ENCODE measurements at places on chromosomes 12 and 14.

- peak; percentile 5 for DNase-seq
Observed at GRCh38 chr14:94161981-94162380, 12.1 kb upstream of the PPP4R4 start.

- DNase-seq, result no peak
Observed at GRCh38 chr12:69966839-69967238, 141.8 kb downstream of the MYRFL start.

GRCh38 chr12:104669851-104670337, 213.1 kb downstream of the CHST11 start:
- no peak for DNase-seq

DNA sequence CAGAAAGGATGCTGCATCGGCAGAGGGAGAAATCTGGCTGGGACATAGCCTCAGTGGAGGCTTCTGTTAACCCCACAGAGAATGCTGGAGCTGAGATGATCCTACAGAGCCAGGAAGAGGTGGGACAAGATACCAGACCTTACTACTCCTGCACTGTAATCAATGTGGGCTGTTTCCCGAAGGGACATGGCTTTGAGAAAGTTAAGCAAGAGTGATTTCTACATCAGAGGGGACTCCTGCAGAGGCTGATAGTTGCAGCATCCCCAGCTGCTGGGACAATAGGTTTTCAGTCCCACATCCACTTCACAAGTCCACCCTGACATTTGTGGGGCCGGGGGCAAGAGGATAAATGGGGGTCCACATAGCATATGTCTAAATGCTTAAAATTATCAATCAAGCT, 22.5 kb upstream of the CMKLR1 start:
- DNase-seq, result no peak

GRCh38 chr12:42887657-42888056, 298.1 kb upstream of the PRICKLE1 start:
- no peak for DNase-seq

DNA sequence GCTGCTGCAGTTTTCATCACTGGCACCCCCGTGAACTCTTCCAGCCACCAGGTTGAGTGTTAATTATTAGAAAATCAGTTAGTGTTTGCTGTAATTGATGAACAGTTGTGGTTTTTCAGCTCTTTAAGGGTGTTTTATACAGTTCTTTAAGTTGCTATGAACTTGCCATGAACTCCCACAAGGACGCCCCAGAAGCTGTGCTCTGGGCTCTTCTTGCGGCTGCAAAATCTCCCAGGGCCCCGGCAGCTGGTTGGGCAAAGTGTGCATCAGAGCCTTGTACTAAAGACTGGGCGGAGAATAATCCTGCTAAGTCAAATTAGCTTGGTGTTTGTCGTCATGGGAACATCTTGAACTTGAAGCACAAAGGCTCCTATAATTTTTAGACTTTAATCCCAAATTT, 82.2 kb downstream of the EML1 start:
- no peak for DNase-seq

DNA sequence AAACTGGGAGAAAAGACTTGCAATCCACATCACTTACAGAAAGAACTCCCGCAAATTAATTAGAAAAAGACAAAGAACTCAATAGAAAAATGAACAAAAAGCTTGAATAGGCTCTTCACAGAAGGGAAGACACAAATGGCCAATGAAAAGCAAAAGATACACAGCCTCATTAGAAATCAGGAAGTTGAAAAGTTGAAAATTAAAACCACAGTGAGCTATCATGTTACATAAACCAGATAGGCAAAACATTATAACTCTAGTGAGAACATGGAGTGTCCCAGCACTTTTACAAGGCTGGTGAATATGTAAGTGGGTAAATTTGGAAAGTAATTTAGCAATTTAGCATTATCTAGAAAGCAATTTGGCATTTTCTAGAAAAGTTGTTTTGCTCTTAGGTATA, 158.4 kb upstream of the RASSF8 start:
- peak; percentile 44 for DNase-seq

- no peak for DNase-seq
Observed at GRCh38 chr12:98406378-98406777, 109.0 kb upstream of the TMPO start.

DNA sequence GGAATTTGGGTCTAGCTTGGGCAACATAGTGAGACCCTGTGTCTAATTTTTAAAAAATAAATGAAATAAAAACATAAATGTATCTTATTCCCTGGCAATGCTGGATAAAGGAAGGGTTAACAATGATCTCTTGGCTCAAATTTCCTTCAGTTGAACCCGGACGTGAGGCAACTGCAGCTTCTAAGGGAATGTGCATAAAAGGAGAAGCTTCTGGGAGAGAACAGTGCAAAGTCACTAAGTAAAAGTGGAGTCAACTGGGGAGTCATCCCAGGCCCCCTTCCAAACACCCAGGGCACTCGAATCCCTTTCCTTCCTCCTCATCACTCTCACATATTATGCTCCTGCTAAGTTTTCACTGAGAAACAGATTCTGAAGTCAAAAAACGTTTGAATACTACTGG, 147.3 kb downstream of the PPM1H start:
- no peak for DNase-seq

DNA sequence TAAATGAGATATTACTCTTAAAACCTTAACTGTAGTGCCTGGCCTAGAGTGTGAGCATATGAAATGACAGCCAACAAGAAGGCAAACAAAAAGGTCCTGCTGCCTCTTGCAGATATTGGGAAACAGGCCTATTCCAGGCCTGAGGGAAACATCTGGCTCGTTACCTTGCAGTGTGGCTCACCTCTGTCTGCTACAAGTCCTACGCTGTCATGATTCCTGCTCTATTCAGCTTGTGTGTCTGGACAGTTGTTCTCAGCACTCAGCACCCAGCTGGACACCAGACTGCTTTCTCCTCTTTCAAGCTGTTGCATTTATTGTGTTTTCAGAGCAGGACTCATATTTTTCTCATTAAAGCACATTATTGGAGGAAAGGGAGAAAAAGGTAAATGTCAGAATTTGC, 113.5 kb downstream of the TMTC2 start:
- DNase-seq, result no peak

DNA sequence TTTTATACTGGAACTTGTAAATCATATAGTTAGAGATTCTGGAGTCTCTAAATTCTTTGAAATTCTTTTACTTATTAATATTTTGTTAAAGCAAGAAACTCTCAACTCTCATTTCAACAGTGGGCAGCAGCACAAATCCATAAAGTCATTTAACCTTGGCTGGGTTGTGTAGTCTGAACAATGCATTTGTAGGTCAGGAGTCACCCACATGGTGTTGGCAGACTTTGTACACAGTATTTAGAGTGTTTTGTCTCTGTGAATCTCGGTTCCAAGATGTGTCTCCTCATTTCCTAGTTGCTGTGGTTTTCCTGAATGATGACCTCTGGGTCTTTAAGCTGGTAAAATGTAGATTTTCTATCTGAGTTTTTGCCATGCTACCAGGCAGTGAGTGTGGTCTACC, 20.8 kb upstream of the STRAP start:
- DNase-seq, result no peak

DNA sequence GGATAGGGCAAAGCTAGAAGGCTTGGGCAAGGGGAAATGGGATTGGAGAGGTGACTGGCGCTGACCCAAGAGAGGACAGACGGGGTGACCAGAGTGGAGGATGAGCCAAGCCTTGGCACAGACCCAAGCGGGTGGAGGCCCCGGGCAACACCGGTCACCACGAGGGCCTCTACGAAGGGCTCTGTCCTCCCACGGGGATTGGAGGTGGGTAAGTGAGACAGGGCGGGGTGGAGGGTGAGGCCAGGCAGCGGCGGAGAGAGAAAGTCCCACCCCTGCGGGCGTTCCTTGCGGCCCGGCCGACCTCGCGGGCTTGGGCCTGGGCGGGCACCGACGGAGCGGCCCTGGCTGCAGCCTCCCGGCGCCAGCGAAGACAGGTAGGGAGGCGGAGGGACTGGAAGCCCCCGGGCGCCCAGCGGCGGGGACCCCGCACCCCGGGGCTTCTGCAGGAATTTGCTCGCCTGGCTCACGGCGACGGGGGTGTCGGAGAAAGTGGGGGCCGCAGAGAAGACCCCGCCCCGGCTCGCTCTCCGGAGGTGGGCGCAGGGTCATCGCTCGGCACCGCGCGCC, at the start of gene PAPLN:
Gene PAPLN, plus strand, starts transcription at position 288 of the 567 bp plus-strand sequence. CDS start 2,273 bp downstream, outside the sequence.
- peak; percentile 23 for DNase-seq

DNA sequence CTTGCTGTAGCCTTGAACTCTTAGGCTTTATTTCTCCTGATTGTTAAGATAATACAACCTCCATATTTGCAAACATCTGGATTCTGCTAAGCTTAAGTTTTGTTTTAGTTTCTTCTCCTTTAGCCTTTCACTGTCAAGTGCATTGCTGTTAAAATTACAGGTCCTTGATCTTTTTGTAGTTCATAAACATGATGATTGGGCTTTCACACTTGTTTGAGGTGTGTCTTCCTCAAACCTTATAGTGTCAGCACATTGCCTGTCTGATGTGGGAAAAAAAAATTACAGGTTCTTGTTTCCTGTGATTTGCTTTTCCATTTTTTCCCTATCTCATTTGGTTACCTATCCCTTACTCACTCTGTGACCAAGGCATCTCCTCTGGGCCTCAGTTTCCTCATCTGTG, 59.2 kb downstream of the BICDL1 start:
- no peak for DNase-seq

DNA sequence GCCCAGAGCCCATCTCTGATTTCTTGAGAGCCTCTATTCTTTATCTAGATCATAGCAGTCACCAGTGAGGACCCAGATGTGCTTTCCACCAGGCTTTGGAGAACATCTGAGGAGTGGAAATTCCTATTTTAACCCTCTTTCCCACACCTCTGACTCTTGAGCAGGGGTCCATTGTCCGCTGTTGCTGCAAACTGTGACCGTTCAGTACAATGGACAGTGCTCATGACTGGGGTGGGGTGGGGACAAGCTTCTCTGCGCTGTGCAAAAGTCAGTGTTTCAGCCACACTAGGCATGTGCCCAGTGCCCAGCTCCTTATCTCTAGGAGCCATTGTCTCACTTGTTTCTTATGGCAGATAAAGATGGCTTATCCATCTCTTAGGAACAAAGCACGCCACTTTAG, 16.9 kb upstream of the KRT7 start:
- DNase-seq, result no peak

GRCh38 chr12:32025906-32026305, 66.7 kb downstream of the RESF1 start:
- DNase-seq, result no peak

- DNase-seq, result peak; percentile 80
Observed at GRCh38 chr12:32877601-32878459, 18.7 kb downstream of the PKP2 start.

DNA sequence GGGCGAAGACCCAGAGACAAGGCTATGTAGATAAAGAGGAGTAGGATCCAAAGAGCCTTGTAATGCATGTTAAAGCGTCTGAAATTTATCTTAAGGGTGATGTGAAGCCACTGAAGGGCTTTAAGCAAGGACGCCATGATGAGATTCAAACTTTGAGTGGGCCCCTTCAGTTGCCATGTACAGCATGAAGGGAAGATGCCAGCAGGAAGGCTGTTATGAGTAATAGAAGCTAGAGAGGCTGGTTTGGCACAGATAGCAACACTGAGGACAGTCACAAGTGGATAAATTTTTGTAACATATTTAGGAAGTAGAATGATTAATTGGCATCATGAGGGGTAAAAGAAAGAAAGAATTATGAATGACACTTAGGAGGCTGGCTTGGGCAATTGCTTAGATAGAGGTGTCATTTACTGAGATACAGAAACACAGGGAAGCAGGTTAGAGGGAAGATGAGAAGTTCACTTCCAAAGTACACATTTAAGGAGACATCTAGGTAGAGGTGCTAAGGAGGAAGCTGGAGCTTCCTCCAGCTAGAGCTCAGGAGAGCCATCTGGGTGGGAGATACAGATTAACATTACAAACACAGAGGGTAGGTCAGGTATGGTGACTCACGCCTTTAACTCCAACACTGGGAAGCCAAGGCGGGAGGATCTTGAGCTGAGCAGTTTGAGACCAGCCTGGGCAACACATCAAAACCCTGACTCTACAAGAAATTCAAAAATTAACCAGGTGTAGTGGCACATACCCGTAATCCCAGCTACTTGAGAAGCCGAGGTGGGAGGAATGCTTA, 13.7 kb downstream of the ATG2B start:
- DNase-seq, result no peak

DNA sequence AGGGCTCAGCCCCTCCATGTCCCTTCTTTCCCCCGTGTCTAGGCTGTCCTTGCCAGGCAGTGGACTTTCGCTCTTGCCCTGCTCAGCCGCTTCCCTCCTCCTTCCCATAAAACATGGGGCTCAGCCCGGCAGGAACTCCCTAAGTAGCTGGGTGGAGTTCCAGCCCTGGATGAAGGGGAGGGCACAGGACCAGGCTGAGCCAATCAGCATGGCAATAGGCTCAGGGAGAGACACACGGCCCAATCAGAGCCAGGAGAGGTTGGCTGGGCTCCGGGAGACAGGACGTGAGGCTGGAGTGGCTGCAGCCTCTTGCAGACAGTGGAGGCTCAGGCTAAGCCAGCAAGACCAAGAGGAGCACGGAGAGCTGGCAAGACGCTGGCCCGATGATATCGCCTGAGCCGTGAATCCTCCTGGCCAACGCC, 54.3 kb downstream of the GALNT9 start:
- DNase-seq, result peak; percentile 37

GRCh38 chr12:23585782-23586163, 363.7 kb downstream of the SOX5 start:
- no peak for DNase-seq

- no peak for DNase-seq
Observed at GRCh38 chr12:45184147-45184963, 31.5 kb upstream of the ANO6 start.

DNA sequence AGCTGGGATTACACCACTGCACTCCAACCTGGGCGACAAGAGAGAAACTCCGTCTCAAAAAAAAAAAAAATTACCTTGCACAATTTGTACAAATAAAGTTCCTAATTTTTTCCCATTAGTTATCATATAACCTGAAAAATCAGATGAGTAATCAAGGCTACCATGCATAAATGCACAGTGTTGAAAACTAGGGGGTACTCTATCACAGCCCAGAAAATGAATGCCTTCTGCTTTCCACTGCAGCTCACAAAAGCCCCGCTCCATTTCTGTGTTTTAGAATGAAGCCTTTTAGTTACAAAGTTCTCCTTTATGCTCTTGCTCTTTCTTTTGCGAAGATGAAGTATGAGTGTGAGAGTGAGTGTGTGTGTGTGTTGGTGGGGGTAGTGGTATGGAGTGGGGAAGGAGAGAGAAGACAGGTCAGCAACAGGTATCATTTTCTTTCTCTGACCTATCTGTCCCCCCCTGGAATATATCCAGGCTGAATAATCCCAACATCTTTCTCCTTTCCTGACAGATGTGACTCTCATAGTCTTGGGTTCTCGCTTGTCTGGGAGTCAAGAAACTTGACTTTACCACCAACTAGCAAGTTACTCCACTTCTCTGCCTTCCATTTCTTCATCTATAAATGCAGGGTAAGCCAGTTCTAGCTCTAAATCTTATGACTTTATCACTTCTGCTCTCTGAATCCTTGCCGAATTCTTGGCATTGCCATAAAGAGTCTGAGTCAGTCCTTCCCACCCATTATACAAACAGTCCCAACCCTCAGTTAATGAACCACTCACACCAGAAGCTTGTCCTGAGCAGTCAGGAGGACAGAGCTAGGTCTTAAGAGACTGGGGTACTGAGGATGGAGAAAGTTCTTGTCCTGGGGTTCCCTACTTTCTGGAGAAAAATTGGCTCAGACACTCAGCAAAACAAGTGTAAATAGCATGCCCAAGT, 16.1 kb downstream of the BIN2 start:
- DNase-seq, result no peak

GRCh38 chr12:68559984-68560850, 50.5 kb upstream of the RAP1B start:
- DNase-seq, result no peak

- no peak for DNase-seq
Observed at GRCh38 chr12:64171715-64172114, 50.4 kb downstream of the KICS2 start.

GRCh38 chr14:62662811-62663455, 382.3 kb downstream of the KCNH5 start:
- no peak for DNase-seq

GRCh38 chr12:24049728-24050127, 100.3 kb upstream of the SOX5 start:
- no peak for DNase-seq

Measured in NCI-H1105 treated with DMSO at 0.1 percent for 48 hours (cell line).